HepG2 (cell line): ENCODE measurements at places on chromosomes 11 and 22.
A peak's percentile ranks its signal among the peaks of the same experiment; 100 is the strongest.

DNA sequence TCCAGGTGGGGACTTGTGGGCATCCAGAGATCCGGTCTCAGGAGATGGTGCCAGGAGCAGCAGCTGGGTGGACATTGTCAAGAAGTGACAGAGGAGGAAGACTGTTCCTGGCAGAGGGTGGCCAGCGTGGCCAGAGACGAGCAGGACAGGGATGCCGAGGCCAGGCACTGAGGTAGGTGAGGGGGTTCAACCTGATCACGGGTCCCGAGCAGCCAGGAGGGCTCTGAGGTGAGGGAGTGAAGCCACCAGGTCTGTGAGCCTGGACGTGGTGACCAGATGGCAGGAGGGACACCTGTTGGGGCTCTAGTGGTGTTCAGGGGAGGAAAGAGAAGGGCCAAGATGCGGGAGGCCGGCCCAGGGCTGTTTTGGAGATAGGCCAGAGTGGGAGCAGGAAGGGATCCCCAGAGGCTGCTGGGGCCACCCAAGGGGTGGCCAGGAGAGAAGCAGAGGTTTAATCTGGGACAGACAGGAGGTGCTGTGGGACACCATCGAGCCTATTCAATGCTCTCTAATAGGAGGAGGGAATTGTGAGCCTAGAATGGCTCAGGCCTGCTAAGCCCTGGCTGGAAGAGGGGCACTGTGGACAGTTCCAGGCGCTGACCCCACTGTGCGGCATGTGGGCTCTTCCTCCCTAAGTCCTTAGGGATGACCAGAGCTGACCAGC is 6.3 kb downstream of the PPM1F start:
- DNase-seq: no peak

GRCh38 chr22:22922954-22923319 is 35.3 kb downstream of the IGLL5 start:
- no peak for DNase-seq

DNA sequence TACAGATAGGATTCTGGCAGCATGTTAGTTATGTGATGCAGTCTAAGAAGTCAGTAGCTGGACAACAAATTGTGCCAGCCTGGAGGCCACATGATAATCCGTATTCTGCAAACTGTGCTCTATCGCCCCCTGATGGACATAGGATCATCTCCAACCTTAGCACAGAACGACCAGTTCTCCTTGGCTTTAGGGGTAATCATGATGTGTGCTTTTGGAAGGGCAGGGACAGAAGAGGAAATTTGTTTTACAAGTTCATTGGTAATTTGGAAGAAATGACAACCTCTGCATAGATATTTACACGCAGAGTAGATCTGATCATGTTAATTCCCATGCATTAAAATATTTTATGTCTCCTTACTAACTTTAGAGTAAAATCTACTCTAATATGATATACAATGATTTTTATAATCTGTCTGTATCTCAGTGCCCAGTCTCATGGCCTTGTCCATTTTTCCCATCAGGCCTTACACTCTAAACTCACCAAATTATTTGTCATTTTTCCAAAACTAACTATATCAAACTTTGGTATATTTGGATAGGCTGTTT is 12.1 kb downstream of the OR10D3 start:
- peak; percentile 50 for DNase-seq

GRCh38 chr11:28715726-28716125 is 607.5 kb downstream of the METTL15 start:
- no peak for DNase-seq

GRCh38 chr11:114556135-114556534 is 3.5 kb downstream of the NXPE1 start:
- no peak for DNase-seq

DNA sequence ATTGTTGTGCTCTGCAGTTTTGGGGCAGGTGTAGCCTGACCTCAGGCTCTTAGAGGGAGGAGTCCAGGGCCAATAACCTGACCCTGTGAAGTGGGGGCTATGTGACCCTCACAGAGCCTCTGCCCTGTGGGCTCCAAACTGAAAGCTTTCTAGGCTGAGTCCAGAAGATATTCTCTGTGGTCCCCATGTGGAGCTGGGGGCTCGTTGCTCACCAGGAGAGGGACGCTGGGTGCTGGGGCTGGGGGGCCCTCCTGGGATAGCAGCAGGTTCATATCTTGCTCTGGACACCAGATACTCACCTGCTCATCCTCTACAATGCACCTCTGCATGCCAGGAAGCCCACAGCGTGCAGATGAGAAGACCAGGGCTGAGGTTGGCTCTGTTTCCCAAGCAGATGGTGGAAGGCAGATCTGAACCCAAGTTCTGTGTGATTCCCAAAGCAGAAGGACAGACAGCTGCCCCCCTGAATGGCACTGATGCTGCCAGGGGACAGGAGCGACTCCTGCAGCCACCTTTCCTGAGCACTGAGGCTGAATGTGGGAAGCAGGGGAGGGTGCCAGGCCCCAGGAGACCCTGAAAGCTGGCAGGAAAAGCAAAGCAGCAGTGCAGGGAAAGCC is 1022.0 kb downstream of the TBC1D22A start:
- no peak for DNase-seq

DNA sequence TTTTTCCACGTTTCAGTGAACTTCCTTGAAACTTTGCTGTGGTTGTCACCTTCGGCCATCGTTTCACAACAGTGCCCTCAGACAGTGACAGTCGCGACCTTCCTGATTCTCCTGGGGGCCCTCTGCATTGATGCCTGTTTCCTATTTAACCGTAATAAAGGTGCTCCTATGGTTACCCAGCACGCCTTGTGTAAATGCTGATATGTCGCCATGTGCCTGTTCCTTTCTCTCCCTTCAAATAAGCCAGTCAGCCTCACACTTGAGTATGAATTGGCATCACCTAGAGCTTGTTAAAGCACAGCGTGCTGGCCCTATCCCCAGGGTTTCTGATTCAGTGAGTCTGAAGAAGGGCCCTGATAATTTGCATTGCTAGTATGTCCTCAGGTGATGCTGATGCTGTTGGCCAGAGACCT is 104.8 kb downstream of the MICAL2 start:
- no peak for DNase-seq

- no peak for DNase-seq
Measured at GRCh38 chr11:17578296-17578695, 31.2 kb downstream of the OTOG start.

GRCh38 chr11:27672836-27673464 is 27.3 kb downstream of the BDNF start:
- no peak for DNase-seq

DNA sequence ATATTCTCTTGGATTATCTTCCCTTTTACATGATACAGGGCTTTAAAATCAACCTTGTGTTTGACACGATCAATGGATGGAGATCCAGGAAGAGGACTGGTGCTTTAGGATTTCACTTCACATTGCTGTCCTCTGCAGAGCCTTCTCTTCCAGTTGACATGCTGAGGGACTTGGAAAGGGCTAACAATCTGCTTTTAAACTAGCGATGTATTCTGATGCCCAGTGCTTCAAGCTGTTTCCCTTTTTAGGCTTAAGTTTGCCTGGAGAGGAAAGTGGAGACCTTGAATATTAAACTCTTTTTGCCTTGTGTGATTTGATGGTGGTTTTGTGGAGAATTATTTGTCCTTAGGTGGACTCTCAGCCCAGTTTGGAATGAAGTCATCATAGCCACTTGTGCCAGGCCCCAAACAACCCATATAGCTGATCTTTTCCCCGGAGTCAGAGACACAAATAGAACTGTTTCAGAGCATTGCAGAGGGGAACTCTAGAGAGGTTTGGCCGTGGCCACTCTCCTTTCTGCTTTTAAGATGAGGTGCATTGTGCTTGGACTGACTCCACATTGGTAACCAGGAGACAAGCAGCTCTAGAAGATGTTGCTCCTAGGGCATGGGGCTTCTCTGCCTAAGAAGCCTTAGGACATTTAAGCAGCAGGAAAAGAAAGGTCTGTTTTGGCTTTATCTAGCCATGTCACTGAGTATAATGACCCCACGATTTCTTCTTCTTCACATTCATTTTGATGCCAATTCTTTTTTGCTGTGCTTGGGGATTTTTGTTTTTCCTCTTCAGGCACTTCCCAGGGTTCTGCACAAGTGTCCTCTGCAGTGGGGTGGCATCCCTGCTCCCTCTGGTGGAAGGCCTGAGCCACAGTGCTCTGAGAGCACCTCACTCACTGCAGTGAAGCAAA is 152.8 kb downstream of the NCAM1 start:
- peak; percentile 3 for DNase-seq

DNA sequence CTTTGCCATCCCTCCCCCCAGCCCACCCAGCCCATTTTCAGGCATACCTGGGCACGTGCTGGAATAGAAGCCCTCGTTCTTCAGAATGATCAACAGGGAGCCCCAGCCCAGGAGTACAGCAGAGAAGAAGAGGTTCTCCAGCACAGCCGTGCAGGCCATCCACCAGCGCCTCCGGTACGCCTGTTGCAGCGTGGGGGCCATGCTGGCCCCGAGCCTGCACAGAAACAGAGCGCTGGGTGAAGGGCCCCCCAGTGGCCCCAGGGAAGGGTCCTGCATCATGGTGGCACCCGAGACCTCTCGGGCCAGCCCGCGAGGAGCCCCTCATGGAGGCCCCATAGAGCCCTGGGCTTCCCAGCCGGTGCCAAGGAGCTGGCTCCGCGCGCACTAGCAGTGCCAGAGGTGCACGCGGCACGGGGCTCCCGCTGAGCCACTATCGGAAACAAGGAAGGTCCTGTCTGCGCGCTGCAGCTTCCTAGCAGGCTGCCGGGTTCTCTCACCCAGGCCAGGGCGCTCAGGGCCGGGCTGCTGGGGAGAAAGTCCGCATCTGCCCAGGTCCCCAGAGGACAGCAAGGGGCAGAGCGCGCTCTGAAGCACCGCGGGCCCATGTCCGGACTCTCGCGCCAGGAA is 1.5 kb downstream of the SLC43A1 start:
- no peak for DNase-seq

DNA sequence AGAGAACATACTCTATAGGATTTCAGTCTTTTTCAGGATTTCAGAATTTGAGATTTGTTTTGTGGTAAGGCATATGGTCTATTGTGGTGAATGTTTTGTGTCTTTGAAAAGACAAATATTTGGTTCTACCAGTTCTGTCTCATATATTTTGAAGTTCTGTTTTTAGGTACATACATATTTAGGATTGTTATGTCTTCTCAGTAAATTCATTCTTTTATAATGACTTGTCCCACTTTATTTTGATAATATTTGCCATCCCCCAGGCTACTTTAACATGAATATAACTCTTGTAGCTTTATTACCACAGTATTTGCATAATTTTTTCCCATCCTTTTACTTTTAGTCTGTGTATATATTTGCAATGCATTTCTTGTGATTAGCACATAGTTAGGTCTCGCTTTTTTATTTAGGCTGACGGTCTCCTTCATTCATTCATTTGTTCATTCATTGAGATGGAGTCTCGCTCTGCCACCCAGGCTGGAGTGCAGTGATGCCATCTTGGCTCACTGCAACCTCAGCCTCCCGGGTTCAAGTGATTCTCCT is 32.1 kb downstream of the MTMR3 start:
- DNase-seq: no peak

- DNase-seq: no peak
Measured at GRCh38 chr11:26193694-26194365, 138.1 kb upstream of the ANO3 start.

GRCh38 chr11:46679241-46680163 is 20.9 kb downstream of the ARHGAP1 start:
- no peak for DNase-seq

- no peak for DNase-seq
Measured at GRCh38 chr22:33598821-33599220, 321.5 kb downstream of the LARGE1 start.

DNA sequence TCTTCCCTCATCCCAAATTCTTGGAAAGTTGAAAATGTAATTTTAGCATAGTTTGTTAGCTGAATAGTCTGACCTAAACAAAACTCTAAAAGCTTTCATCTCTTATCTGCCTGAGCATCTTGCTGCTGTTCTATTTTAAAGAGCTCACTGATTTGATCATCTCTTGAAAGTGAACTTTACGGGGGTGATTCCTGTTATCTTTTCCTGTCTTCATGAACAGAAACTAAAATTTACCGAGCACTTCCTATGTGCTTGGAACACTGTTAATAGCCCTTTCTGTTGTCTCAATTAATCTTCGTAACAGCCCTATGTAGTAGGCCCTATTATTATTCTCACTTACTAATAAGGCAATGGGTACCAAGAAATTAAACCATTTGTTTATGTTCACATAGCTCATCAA is 12.3 kb downstream of the AMOTL1 start:
- DNase-seq: no peak

DNA sequence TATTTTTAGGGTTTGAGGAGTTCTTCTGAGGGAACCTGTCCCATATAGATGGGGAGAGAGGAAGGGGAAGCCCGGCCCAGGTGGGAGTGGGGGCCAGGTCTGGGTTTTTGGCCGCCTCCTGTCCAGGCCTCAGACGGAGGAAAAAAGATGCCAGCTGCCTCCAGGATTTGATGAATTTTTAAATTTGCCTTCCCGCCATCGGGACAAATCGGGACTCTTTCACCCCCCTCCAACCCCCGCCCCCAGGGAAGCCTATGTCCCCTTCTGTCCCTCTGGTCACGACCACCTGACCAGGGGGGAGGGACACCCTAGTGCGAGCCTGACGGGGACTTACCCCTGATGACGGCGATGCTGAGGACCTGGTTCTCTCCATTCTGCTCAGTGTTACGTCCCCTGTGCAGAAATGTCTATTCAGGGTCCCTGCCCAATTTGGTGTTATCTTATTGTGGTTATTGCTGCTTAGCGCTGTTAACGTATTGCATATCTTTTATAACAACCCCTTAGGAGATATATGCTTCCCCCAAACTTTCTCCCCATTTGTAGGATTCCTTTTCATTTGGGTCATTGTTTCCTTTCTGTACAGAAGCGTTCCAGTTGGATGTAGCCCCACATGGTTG is 115.9 kb upstream of the GRK3 start:
- no peak for DNase-seq

DNA sequence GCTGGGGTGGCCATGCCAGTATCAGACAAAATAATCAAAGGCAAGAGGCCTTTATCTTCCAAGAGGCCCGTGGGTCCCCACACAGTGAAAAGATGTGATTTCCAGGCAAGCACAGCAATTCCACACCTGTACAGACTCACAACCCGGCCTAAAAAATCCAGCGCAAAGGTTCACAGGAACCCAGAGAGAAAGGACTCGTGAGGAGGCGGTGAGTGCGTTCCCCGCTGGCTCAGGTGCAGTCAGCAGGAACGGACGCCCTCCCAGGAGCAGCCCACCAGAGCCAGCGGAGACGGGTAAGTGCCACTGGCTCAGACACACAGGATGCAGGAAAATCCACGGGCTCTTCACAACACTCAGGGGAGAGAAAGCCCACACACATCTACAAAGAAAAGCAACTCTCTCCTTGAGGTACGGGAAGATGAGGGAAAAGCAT is 4.4 kb downstream of the TOLLIP start:
- no peak for DNase-seq

DNA sequence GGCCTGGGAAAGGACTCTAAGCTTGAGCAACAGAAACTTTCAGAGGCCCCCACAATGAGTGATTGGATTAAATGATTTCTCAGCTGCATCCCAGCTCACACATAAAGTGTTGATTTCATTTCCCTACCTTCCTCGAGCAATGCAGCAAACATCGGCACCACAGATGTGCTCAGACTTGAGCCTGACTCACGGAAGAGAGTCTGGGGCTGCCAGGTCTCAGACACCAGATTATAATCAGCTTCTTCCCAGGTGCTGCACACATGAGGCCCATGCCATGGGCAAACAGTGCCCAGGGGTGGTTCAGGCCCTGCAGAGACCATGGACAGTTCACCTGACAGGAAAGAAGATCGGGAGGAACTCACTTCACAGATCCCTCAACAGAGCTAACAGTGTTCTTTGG is 226.6 kb upstream of the TENM4 start:
- no peak for DNase-seq

GRCh38 chr11:100557830-100558611 is 129.1 kb upstream of the ARHGAP42 start:
- no peak for DNase-seq

GRCh38 chr11:934527-934926 is 8.9 kb downstream of the AP2A2 start:
- DNase-seq: no peak

GRCh38 chr11:63537293-63538101 is 889 bp downstream of the PLAAT4 start:
- DNase-seq: no peak
